ENCODE measurements at places on chromosomes 2 and 18.

DNA sequence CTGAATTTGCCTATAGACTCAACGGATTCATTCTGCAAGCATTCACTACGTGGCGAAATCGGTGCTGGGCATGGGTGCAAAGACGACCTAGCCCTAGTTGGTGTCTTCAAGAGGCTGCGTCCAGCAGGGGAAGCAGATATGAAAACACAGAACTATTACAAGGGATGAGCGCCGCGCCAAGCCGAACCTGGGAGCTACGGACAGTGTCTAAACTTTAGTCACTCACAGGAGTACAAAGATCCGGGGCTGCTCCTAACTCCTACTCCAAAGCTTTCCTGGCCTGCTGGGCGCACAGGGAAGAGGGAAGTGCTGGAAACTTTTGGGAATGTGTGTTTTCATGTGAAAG, 732 bp upstream of the ANXA4 start:
- DNase-seq: peak; percentile 19

GRCh38 chr18:31247574-31248199, 70.3 kb upstream of the DSG1 start:
- DNase-seq: no peak

- no peak for DNase-seq
Measured at GRCh38 chr2:46053564-46053963, 243.6 kb upstream of the EPAS1 start.

DNA sequence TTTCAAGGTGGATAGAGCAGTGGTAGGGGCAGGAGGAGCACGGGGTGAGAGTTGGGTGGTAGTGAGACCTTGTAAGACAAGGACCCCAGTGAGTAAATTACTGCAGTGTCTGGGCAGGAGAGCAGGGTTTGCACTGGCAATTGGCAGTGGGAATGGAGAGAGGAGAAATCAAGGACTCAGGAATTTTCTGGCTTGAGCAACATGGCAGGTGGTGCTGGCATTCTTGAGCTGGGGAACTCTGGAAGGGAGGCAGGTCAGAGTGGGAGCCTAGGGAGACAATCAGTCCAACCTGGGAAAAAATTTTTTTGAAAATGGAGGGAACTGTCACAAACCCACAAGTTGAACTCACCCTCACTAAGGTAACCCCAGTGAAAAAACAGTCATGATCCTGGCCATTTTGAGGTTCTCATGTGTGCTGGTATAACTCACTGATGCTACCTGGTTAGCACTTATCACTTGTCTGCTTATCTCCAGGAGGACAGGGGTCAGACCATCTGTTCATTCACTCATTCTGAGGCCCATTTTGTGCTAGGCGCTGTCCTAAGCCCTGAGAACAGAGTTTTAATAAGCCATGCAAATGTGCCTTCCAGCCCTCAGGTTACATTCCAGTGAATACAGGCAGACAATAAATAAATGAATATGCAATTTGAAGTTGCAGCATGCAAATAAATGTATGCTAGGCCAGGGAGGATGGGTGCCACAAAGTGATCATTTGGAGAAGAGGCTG, 92.2 kb upstream of the SEC11C start:
- no peak for DNase-seq

DNA sequence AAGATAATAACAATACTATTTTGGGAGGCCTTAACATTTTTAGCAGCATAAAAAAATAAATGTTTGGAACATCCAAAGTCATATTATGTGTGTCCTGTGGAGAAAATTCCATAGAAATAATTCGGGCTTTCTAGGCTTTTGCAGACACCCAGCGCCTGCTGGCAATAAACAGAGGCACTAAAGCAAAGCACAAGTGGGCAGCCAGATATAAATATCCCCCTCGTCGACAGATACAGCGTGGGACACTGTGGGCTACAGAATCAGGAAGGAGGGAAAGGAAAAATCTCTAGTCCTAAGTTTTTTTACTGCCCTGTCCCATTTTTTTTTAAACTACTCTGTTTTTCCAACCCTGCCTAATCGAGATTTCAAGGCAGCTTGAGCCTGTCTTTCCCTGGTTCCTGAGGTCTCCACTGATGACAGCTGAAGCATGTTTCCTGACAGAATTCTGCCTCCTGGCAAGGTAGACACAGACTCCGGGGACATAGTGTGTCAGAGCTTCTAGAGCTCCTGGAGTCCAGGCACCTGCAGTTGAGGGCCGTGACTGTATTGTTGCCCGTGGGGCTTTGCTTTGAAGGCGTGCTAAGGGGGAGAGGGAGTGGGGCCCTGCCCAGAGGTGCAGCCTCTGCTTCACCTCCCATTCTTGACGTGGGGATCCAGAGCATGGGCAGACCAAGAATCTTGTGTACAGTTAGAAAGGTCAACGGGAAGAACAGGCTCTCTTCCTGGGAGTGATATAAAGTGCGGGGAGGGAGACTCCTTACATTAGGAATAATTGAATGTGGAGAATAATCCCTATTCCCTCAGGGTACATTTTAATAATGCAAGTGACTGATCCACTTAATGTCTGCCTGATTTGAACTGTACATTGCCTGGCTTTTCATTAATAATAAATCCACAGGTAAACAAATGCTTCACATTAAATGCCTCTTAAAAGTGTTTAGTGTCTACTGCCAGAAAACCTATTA, 232.3 kb downstream of the DCC start:
- DNase-seq: no peak

- no peak for DNase-seq
Measured at GRCh38 chr2:217826991-217827390, 175.8 kb downstream of the TNS1 start.

DNA sequence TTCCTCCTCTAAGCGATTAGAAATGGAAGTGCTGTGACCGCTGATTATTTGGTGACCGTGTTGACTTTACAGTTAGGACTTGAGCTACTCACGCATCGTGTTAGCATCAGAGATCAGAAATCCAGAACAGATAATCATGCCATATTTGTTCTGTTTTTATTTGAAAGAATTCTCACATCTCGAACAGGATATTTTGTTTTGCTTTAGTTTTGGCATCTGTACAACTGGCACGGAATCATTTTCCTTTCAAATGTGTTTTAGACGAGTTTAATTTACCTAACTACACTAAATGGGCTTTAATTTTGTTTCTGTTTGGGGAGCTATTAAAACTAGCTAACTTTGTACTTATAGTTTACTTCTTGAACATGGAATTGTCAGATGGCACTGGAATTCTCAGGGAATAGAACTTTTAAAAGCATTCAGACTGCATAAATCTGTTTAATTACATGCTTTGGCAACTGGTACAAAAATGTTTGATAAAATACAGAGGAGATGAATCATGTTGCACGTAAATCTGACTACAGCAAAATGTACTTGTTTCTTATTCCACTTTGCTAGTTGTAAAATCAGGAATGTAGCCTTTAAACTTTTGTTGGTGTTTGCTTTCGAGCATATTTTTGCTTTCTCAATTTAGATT, 1.4 kb downstream of the ITPRID2 start:
- no peak for DNase-seq

- no peak for DNase-seq
Measured at GRCh38 chr2:229416116-229416694, 145.1 kb upstream of the PID1 start.

DNA sequence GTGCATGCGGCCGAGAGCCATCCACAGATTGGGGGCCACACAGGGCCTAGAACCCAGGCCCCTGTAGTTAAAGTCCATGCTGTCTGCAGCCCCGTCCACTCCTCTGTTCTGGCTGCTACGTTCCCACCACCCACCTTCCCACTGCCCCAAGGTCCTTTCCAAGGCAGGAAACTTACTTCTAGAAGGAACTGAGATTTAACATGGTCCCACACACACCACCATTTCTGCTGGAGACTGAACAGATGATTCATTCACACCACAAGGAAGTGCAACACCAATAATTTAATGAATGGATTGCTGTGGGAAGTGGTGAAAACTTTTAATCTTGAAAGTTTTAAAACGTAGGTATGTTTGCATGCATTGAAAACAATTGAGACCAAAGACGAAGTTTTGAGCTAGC, 95.2 kb downstream of the LBH start:
- no peak for DNase-seq

- DNase-seq: no peak
Measured at GRCh38 chr18:51251625-51252024, 54.1 kb upstream of the MEX3C start.

DNA sequence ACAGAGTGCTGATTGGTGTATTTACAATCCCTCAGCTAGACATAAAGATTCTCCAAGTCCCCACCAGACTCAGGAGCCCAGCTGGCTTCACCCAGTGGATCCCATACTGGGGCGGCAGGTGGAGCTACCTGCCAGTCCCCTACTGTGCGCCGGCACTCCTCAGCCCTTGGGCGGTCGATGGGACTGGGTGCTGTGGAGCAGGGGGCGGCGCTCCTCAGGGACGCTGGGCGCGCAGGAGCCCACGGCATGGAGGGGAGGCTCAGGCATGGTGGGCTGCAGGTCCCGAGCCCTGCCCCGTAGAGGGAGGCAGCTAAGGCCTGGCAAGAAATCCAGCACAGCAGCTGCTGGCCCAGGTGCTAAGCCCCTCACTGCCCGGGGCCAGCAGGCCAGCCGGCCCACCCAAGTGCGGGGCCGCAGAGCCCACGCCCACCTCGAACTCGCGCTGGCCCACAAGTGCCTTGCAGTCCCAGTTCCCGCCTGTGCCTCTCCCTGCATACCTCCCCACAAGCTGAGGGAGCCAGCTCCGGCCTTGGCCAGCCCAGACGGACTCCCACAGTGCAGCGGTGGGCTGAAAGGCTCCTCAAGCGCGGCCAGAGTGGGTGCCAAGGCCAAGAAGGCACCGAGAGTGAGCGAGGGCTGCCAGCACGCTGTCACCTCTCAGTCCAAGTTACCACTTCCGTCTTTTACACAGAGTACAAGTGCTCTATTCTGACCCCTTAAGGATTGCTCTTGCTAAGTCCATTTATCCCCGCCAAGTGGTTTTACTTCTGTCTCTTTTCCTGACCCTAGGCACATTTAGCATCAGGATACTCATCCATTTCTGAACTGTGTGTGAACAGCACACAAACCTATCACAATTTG, 1.7 kb upstream of the RPE start:
- DNase-seq: no peak

- no peak for DNase-seq
Measured at GRCh38 chr2:113148606-113149552, 21.5 kb downstream of the IL1RN start.

DNA sequence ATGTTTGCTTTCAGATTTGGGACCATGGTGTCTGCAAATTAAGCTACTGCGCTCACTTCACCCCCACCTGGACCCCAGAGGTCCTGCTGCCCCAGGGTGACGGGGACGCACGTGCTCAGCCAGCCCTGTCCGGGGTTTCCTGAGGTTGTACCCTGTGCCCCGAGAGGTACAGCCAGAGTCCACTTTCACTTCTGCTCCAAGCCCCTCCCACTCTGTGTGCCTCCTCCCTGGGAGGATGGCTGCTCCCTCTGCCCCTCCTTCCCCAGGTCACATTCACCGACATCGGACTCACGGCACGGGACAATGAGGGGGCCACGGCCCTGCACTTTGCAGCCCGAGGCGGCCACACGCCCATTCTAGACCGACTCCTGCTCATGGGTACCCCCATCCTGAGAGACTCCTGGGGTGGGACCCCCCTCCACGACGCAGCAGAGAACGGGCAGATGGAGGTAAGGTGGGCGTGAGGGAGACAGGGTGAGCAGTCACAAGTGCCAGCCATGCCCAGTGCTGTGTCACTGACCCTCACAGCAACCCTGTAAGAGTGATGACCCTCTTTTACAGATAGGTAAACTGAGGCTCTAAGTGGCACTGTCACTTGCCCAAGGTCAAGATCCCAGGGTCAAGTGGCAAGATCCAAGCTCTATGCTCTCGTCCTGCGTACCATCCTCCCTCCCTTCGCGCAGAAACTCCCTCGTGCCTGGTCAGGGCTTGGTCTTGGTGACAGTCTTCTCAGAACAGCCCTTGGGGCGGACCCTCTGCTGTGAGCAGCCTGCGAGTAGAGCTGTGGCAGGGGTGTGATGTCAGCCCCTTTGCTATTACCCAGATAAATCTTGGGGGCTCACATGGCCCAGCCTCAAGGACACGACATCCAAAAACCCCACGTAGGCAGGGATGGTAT, 7.6 kb downstream of the ESPNL start:
- DNase-seq: no peak

DNA sequence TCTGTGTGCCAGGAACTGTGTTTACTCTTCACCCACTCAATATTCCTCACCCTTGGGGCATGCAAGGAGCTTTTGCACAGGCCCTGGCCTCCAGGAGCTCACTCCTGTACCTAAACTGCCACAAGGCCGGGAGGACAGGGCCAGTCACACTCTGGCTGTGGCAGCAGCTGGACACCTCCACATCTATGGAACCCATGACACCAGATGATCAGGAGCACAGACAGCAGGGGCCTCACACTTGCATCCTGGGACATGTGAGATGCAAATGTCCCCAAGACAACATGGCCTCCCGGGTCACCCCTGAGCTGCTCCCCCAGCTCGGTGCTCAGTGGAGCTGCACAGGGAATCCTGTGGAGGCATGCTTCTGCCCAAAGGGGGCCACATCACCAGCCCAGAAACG, 61.8 kb upstream of the SLC66A3 start:
- no peak for DNase-seq

DNA sequence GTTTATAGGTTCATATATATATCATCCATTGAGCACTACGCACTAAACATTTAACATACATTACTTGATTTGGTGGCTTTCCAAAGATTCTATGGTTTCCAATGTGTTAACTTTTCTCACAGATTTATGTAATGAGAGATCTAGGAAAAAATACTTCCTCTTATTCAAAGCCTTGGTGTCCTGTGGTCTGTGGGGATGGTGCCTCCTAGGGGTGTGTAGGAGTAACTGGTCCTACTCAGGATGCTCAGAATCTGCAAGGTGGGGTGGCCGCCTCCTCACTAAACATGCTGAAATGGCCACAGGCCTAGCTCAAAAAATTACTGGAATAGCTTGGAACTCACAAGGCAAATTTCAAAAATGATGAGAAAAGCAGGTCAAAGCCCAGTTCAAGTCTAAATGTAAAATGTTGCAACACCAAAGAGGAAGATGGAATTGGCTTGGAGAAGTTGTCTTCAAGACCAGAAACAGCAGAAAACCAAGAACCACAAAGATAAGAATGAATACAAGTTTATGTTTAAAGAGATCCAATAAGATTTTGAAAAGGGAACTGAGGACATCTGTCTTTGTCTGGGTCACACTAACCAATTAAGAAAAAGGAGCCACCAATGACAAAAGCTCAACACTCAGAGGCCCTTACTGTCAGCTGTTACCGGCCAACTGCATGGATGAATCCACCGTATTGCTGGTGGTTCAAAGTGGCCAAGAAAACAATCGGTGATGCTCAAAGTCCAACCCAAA, 11.5 kb downstream of the GPR55 start:
- DNase-seq: no peak

- no peak for DNase-seq
Measured at GRCh38 chr18:45589356-45590035, 25.8 kb upstream of the SLC14A2 start.

- no peak for DNase-seq
Measured at GRCh38 chr18:74742573-74743243, 145.0 kb downstream of the ZNF407 start.

DNA sequence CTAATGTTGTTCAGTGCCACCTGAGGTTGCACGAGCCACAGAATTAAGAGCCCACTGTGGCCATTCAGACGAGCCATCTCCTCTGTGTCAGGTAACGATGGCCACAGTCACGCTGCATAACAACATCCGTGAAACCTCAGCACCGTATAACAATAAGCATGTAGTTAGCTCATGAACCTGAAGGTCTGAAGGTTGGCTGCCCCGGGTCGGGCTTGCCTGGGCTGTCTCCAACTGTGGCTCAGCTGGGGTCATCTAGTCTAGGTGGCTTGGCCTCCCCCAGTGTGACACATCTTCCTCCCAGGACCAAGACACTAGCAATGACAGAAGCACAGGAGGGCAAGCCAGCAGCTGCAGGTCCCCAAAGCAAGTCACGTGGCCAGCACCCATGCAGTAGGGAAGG, 258.0 kb downstream of the GLI2 start:
- no peak for DNase-seq

Data from stimulated activated CD4-positive, alpha-beta T cell treated with anti-CD3 and anti-CD28 coated beads, Interleukin-15, amount 100 ng/mL, for 48 hours (primary cell).